ENCODE measurements at places on chromosomes 4 and X.

GRCh38 chrX:111854556-111855490, 21.2 kb upstream of the TRPC5OS start:
- DNase-seq = no peak

DNA sequence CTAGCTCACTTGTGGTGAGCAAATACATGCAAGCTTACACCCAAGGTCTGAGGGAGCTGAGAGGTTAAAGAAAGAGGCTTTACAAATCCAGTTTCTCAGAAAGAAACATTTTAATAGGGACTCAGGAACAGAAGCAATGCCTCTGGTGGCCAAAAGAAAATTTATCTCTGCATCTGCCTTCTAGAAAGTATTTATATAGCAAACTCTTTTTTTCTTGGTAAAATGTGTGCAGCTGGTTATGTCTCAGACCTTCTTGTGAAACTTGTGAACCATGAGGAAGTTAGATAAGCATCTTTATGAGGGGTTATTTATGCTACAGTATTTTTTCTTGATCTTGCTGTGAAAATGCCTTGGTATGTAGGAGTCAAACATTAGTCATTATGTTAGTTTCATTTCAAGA, 48.5 kb upstream of the CYSLTR1 start:
- DNase-seq = no peak

- DNase-seq = no peak
These were observed 198.9 kb downstream of the ANK2 start for GRCh38 chr4:113248320-113248719.

DNA sequence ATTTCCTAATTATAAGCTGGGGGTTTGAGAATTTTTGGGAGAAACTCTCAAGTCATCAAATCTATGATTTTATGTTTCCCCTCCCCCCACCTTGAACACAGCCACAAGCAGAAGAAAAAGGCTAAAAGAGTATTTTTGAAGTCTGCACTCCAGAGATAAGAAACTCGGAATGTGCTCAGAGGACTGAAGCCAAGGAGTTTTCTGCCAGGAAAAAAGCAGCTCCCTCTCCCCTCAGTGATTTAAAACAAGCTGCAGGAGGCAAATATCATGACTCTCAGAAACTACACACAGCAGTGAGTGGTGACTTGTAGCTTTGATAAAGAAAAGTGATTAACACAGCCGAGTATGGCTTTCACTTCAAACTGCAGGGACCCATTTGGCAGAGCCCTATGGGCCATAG, 800.2 kb upstream of the FTHL17 start:
- DNase-seq = no peak

- DNase-seq = no peak
These were observed 36.2 kb upstream of the UGDH start for GRCh38 chr4:39563346-39563847.

GRCh38 chr4:36233567-36234266, 10.6 kb downstream of the ARAP2 start:
- DNase-seq = no peak

- DNase-seq = no peak
These were observed 60.3 kb upstream of the DDX3X start for GRCh38 chrX:41273638-41274037.

- no peak for DNase-seq
These were observed 6.3 kb upstream of the TBC1D25 start for GRCh38 chrX:48533165-48533564.

DNA sequence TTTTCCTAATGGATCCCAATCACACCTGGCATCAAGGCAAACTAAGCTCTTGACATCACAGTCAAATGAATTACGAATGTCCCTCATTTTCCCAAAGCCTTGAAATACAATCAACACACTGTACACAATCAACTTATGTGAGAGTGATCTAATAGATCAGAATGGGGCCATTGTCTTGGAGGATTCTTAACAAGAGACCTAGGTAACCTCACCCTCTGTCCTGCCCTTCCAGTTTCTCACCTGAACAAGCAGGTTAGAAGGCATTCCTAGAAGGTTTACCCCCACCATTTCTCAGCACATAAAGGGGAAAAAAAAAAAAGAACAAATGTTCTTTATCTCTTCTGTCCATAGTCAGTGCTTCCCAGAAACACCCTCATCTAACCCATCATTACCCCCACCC, 6.3 kb downstream of the SLC39A8 start:
- no peak for DNase-seq

DNA sequence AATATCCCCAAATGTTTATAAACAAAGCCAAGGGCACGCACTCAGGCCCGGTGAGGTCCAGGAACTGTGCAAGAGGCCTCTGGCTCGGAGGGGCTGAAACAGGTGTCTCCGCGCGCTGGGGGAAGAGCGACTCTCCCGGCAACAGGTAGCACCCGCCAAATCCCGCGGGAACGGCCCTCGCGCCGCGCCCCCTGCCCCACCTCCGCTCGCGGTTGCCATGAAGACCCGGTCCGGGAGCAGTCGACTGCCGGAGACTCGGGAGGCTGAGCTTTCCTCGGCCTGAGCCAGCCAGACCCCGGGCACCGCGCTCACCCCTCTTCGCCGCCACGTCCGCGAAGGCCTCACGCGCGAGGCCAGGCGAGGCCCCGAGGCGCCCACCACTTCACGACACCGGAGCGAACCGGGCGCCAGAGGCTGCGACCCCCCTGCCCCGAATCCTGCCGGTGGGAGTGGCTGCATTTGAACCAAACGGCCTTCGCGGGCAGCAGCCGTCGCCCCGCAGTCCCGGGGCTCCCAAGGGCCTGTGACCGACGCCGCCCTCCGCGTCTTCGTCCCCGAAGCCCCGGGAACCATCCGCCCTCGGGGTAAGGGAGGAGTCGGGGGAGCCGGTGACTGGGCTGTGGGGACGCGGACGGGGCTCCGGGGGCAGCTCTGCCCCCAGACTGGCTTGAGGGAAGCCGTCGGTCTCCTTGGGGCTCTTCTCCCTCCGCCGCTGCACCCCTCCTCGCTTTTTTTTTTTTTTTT, at the start of gene NSUN7:
Gene NSUN7, plus strand, starts transcription at position 239 of the 744 bp plus-strand sequence. CDS start 739 bp downstream, outside the sequence.
- no peak for DNase-seq

GRCh38 chr4:81427344-81427821, 44.3 kb downstream of the RASGEF1B start:
- DNase-seq = no peak

DNA sequence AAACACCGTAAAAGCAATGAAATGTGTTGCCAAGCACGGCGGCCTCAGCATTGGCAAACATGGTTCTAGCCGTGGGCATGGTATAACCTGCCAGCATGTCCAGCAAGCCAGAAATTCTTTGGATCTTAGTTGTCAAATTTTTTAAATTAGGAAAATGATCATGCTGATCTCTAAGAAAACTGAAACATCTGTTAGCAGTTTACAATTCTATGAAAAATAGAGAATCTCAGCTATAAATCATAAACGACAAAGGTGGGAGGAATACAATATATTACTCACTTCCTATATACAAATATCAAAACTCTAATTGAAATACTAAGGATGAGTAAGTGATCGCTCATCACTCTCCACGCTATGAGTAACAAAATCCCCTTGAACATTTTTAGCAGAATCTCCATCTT, 130.3 kb downstream of the ADGRA3 start:
- no peak for DNase-seq

All from stimulated activated CD8-positive, alpha-beta memory T cell treated with anti-CD3 and anti-CD28 coated beads, Interleukin-4, amount 100 ng/mL, for 1 hour (primary cell).